ENCODE measurements at places on chromosomes 5 and 9.

- DNase-seq: no peak
Measured at GRCh38 chr9:14992081-14992480, 81.9 kb upstream of the FREM1 start.

- DNase-seq: no peak
Measured at GRCh38 chr5:124980163-124980941, 233.9 kb upstream of the ZNF608 start.

- DNase-seq: no peak
Measured at GRCh38 chr5:142931896-142932686, 161.9 kb downstream of the ARHGAP26 start.

GRCh38 chr9:126902210-126902609 is 12.4 kb upstream of the RALGPS1 start:
- DNase-seq: no peak

DNA sequence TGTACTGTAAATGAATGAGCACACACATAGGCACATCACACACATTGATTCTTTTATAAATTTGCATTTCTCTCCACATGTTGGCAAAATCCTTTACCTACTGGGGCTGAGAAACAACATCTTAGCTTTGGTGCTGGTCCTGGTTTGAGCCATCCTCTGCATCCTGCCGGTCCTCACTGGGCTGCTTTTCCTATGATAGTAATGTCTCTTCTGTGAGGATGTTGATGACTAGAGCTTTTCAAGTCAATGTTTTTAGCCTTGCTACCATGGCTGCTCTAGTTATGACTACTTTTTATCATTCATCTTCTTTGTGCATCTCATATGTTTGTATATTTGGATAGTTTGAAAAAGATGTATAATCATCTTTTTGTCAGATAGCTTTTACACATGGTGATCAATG is 280.4 kb upstream of the CD180 start:
- DNase-seq: no peak

- no peak for DNase-seq
Measured at GRCh38 chr9:281741-282645, 67.3 kb downstream of the DOCK8 start.

- DNase-seq: no peak
Measured at GRCh38 chr5:138620663-138621224, 45.5 kb upstream of the HSPA9 start.

- DNase-seq: no peak
Measured at GRCh38 chr9:33881635-33882034, 64.7 kb downstream of the UBE2R2 start.

GRCh38 chr5:139835656-139836055 is 40.0 kb downstream of the PSD2 start:
- DNase-seq: no peak

GRCh38 chr5:109694451-109694891 is 4.7 kb downstream of the MAN2A1 start:
- no peak for DNase-seq

- DNase-seq: no peak
Measured at GRCh38 chr5:146060221-146060585, 45.2 kb downstream of the PLAC8L1 start.

DNA sequence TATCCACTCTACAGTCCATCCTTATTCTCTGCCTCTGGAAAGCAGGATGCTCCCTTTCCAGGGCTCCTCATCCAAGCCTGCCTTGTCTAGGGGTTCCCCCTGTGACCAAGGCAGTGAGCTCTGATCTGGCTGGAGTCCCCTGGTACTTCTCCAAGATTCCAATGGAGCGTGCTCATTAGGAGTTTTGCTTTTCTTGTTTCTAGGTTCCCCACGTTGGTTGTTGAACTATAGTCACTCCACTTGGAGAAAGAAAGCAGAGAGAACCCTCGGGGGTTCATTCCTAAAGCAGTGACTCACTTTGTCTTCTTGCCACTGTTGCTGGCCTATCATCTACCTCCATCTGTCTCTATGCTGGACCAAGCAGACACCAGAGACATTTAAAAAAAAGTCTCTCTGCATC is 192.6 kb downstream of the TLE4 start:
- DNase-seq: no peak

DNA sequence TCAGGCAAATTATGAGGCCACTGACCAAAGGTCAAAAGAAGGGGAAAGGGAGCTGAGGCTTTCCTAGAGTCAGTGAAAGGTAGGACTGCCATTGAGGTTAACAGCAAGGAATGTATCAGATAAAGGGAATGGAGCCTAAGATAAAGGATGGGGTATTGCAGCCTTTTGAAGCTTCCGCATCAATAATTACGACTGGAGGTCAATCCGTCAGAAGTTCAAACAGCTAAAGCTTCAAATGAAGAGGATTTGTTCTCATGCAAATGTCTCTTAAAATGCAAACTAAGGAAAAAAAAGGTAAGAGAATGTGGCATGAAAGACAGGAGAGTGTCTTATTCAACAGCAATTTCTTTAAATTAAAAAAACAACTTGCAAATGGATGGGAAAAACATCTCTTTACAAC is 341.1 kb upstream of the RGMB start:
- DNase-seq: no peak

DNA sequence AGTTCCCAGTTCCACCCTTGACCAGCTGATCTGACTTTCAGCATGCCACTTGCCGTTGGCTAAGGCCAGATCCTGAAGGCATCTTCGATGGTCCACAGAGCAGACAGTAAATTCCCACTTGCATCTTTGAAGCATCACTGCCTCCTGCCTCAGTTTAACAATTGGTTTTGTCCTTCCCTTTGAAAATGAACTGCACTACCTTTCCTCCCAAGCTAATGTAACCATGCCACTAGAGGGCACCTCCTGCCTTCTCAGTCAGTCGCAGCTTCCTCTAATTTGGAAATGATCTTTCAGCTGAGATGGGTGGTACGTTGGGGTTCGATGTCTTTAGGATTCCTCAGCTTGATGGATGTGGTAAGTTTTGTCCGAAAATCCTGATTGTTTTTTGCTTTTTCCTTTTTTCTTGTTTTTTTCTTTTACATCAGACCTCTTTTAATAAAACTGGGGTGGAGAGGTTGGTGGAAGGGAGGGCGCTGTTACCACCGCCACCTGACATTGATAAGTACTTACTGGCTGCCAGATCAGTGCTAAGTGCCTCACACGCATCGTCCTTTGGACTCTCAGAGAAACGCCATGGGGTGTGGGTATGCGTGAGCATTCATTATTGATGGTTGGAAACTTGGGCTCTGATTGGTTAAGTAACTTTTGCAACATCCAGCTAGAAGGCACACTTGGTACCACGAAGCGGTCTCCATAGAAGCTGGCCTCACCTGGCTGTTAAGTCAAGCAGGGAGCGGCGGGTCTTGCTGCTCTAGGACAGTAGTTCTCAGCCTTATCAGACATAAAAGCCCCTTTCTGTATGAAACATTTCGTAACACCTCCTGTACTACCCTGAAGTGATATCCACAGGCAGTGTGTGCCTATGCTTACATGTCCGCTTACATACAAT is 16.9 kb downstream of the PTTG1 start:
- DNase-seq: peak; percentile 42

GRCh38 chr5:116542619-116543018 is 32.0 kb downstream of the SEMA6A start:
- no peak for DNase-seq

- DNase-seq: no peak
Measured at GRCh38 chr9:132000659-132001058, 79.0 kb downstream of the MED27 start.

- DNase-seq: no peak
Measured at GRCh38 chr9:131590449-131590848, 45.1 kb downstream of the PRRT1B start.

DNA sequence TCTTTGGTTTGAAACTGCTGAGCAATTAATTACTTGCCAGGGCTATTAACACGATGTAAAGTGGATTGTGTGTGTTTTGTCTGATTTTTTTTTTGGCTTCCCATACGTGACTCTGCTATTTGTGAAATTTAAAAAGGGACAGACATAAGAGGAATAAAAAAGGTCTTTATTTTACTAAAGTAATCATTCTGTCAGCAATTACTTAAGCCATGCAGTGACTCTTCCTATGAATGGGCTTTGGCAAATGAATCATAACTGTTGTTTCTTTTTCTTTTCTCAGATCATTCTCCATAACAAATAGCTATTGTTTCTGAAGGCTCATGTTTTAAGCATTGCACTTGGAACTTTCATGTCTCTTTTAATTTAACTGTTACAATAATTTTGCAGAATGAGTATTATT is 461.3 kb upstream of the RORB start:
- DNase-seq: no peak

DNA sequence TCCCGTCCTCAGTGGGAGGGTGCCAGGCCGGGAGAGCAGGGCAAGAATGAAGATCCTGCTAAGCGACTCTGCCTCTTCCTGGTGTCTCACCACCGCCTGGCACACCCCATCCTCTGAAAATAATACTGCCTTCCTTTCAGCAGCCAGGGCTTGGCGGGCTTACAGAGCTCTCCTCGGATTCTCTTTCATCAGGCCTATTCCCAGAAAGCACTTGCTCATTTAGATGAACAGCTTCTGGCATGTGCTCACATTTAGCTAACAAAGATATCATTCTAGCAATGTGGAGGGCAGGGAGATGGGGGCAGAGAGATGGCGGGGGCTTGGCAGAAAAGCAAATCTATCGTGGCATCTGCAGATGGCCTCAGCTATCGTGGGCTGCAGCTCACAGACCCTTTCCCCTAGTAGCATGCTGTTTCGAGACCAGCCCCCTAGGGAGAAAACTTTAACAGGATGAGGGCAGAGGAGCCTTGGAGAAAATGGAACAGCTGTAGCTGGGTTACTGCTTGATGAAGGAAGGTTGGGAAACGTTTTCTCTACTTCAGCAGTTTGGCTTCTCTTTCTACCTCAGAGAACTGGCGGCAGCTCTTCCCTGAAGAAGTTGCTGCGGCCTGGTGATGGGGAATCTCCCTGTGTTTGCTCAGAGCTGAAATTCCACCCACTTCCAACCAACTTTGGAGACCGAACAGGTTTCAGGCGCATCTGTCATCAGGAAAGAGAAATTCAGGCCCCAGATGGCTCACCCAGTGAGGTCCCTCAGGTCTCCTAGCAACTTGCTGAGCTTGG is 102.1 kb downstream of the TMEM174 start:
- no peak for DNase-seq

DNA sequence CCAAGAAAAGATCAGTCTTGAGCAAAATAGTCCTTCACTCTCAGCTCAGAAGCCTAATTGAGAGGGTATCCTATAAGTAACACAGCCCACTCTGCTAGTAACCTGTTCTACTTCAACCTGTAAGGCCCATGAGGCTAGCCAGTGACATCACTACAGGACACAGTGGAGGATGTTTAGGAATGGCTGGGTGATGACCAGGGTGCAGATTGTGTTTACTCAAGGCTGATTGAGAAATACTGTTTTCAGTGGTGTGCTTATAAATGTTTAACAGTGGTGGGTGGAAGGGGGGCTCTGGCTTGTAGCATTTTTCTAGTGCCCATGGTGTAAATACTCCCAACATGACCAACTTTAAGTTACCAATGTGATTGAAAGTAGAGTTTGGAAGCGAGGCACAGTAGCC is 159.8 kb upstream of the CCDC152 start:
- no peak for DNase-seq

DNA sequence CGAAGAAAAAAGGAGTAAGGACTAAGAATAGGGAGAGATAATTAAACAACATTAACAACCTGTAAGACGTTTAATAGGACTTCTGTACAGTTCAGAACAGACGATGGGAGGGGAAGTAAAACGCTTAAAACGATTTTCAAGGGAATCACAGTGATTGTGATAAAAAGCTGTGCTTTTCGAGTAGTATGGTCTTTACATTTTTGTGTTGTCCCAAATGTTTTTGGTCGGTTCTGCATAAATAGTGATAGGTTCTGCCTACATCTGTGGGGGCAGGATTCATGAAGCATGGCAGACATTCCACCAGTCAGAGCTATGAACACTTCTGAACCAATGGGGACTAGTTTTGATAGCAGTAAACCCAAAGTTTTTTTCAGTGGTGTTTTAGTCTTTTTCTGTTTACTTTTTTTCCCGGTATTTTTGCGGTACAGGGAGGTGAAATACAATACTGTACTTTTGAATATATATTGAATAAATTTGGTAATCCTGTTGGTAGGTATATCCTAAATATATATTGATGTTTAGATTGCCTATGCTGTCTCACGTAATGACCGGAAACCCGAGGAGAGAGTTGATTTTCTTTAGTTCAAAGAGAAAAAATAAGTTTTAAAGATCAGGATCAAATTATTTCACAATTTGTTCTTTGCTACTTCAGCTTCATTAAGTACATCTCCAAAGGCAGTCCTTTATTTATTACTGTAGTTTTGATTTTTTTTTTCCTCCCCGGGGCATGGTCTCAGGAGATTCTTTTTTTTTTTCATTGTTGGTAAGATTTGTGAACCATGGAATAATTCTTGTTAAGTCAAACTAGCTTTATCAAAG is 1.3 kb downstream of the ERBIN start:
- peak; percentile 7 for DNase-seq

DNA sequence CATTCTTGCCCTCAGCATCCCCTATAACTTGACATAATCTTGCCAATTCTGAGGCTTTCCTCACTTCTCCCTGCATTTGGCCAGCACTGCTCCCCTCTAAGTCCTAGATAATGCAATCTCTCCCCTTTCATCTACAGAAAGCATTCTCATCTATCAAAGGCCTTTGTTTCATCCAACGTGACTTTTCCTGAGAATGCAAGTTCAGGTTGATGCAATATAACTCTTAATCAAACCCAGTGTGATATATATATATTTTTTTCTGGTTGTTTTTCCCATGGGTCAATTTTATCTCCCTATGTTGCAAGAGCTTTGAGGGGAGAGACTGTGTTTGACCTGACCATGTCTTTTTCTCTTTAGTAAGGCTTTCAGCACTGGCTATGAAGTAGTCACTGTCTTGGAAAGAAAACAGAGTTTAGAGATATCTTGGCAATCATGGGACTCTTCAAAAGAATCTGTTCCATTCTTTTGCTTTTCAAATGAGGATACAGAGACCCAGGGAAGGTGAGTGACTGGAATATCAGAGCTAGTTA is 268.6 kb downstream of the TRPM3 start:
- no peak for DNase-seq

GRCh38 chr9:1771094-1771789 is 243.9 kb upstream of the SMARCA2 start:
- no peak for DNase-seq

DNA sequence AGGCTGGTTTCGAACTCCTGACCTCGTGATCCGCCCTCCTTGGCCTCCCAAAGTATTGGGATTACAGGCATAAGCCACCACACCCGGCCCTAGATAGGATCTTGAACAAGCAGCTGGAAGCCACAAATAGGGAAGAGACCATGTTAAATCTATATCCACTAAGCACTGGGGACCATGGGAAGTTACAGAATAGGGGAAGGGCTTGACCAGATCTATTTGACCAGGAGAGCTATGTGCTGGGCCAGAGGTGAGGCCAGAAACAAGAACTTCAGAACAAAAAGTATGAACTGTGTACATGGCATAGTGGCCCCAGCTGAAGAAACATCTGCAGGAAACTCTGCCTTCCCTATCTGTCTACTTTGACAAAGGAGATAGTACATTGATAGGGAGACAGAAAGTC is 10.8 kb downstream of the KLF4 start:
- no peak for DNase-seq

- DNase-seq: no peak
Measured at GRCh38 chr5:64298586-64298985, 132.9 kb downstream of the RNF180 start.

DNA sequence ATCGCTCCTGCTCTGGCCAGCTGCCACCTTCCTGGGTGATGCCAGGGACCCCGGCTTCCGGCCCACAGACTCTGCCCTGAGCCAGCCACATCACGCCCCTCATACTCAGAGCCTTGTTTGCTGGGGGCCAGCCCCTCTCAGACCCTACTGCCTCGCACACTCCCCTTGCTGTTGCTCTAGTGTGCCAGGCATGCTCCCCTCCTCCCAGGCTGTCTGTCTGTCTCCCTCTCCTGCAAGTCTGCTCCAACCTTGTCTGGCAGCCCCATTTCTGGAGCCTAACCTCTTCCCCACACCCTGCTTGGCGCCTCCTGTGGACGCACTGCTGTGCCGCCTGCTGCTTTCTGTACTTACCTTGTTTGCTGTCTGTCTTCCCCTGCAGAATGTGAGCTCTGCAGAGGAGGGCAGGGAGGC is 184.7 kb downstream of the HSPA4 start:
- DNase-seq: no peak
